ENCODE measurements at places on chromosomes 4 and X. TPM values are rescaled to one million over a fixed set of nuclear protein-coding genes. Genes with fewer than 3 reads are reported as not detected.

GRCh38 chr4:108473163-108473720 lies 147.1 kb upstream of the RPL34 start:
- no peaks in the 10 kb centered on the region for H3K4me1 ChIP-seq
- DNase-seq = no peak
- H3K27me3 ChIP-seq = no peaks in the 10 kb centered on the region
- H3K4me3 ChIP-seq = no peak overlapping the region
- no peak overlapping the region for H3K27ac ChIP-seq

The ADGRL3 gene
- 2.8 TPM for total RNA-seq

DNA sequence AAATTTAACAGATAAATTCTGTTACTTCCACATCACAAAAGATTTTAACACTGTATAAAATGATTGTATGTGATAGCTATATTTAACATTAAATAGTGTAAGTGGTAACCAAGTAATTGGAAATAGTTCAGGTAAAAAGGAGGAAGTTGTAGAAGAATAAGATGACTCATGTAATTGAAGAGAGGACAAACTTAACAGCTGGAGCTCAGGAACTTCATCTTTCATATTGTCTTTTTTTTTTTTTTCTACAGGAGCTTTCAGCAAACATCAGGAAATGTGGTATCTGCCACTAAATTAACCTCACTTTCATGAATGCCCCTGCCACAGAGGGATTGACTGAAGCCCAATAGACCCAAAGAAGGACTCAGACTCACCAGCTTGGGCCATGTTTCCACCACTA lies 188.4 kb upstream of the VEGFC start:
- H3K4me3 ChIP-seq = no peak overlapping the region
- peak overlapping the region; percentile 41 for H3K27ac ChIP-seq
- no peak for DNase-seq

- no peaks in the 10 kb centered on the region for H3K4me1 ChIP-seq
- no peak for DNase-seq
- no peaks in the 10 kb centered on the region for H3K27me3 ChIP-seq
- no peak overlapping the region for H3K27ac ChIP-seq
These were observed 503.0 kb upstream of the BOD1L1 start for GRCh38 chr4:14130551-14130950.

- no peaks in the 10 kb centered on the region for H3K27me3 ChIP-seq
- no peak overlapping the region for H3K27ac ChIP-seq
- no peak overlapping the region for H3K4me3 ChIP-seq
- DNase-seq = no peak
- no peaks in the 10 kb centered on the region for H3K36me3 ChIP-seq
These were observed 67.8 kb downstream of the SLC34A2 start for GRCh38 chr4:25723409-25723808.

DNA sequence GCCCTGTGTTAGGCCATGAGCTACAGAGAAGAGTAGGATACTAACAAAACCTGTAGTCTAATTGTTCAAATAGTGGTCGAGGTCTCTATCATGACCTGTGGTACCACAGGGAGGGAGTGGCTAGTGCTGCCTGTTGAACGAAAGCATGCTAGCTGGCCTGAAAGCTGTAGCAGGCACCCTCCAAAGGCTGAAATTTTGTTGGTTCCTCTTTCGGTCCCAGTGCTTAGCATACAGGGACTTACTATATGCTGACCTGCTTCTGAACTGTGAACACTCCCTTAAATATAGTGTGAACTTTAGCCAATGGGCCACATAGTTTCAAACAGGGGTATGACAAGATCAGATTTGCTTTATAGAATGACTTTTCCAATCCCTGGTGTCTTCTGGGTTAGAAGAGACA lies 113.4 kb downstream of the PJA1 start:
- H3K4me1 ChIP-seq = no peaks in the 10 kb centered on the region
- DNase-seq = peak; percentile 6

The KIF4A gene
- 0.31 TPM for total RNA-seq

The CFAP47 gene
- total RNA-seq = 0.03 TPM

The FGF13 gene
- total RNA-seq = 0.22 TPM

The ZNF518B gene
- total RNA-seq = 12.0 TPM

DNA sequence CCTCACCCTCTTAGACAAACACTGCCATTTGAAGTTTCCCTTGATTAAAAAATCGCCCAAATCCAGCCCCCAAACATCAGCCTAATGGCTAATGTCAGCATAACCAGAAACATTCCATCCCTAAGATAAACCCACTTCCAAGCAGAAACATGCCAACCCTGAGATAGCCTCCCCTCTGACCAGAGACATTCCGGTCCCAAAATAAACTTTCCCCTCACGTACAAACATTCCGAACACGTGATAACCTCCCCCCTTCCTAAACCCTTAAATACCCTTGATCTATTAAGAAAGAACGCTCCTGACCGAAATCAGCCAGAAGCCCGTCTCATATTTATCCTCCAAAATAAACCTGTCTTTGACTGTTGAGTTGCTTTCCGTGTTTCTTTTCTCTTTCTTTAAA lies 237.2 kb downstream of the ASMT start:
- no peaks in the 10 kb centered on the region for H3K36me3 ChIP-seq
- no peaks in the 10 kb centered on the region for H3K27me3 ChIP-seq
- H3K4me3 ChIP-seq = no peak overlapping the region
- no peaks in the 10 kb centered on the region for H3K4me1 ChIP-seq
- DNase-seq = no peak

GRCh38 chrX:76184276-76184675 lies 11.4 kb downstream of the PBDC1 start:
- no peak overlapping the region for H3K4me3 ChIP-seq
- no peak for DNase-seq
- no peaks in the 10 kb centered on the region for H3K27me3 ChIP-seq
- H3K27ac ChIP-seq = no peak overlapping the region

- no peaks in the 10 kb centered on the region for H3K4me1 ChIP-seq
- H3K27ac ChIP-seq = no peak overlapping the region
- DNase-seq = no peak
- H3K27me3 ChIP-seq = no peaks in the 10 kb centered on the region
- no peaks in the 10 kb centered on the region for H3K36me3 ChIP-seq
These were observed 46.1 kb upstream of the CENPE start for GRCh38 chr4:103244251-103244650.

GRCh38 chrX:53584891-53585290 lies 101.6 kb downstream of the HUWE1 start:
- H3K27me3 ChIP-seq = no peaks in the 10 kb centered on the region
- H3K36me3 ChIP-seq = peaks cover 47% of the 10 kb centered on the region
- H3K27ac ChIP-seq = no peak overlapping the region
- H3K4me3 ChIP-seq = no peak overlapping the region
- no peak for DNase-seq

DNA sequence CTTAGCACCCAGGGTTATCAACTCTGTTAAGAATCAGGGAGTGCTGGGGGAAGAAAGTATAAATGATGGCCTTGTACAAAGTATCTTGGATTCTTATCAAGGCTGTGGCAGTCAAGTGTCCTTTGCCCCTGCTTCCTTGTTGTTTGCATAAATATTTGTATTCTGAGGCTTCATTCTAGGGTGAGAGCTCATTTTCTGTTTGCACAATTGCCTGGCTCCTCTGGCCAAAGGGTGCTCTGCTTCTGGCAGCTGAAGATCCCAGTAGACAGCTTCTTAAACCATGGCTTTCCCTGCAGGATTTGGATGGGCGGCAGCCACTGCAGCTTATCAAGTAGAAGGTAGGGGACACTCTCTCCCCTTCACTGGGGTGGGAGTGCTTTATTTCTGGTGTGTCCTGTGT lies at the start of gene GBA3:
Gene GBA3, plus strand, starts transcription at position 202 of the 400 bp plus-strand sequence.
- H3K4me1 ChIP-seq = no peaks in the 10 kb centered on the region
- no peak for DNase-seq
- H3K27ac ChIP-seq = no peak within 1 kb of the TSS
- no peaks in the 10 kb centered on the region for H3K36me3 ChIP-seq

DNA sequence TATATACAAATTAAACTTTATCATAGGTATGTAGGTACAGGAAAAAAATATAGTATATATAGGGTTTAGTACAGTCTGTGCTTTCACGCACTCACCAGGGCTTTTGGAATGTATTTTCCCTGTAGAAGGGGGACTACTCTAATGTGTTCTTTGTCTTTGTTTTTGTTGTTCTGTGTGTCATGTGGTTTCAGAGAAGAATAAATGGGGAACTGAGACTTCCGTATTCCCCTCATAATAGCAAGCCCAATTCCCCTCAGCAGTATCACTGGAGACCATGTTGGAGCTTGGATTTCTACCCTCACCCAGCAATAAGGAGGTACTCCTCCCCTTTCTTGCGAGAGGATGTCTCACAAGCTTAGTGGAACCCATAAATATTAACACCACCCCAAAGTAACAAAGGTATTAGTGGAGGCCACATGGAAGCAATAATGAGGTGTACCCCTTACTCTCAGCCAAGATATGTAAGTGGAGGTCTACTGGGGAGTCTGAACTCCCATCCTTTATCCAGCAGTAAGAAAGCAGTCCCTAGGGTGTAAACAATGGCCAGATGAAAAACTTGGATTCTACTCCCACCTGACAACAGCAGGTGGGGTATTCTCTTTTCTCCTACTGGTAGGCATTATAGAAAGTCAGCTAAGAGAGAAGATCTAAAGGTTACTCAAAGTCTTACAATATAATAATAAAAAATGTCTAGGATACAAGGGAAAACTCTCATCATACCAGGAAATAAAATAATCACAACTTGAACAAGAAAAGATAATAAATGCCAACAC lies 805.4 kb upstream of the GALNTL6 start:
- H3K4me1 ChIP-seq = no peaks in the 10 kb centered on the region
- no peak for DNase-seq
- no peak overlapping the region for H3K27ac ChIP-seq
- no peaks in the 10 kb centered on the region for H3K36me3 ChIP-seq
- H3K4me3 ChIP-seq = no peak overlapping the region

The GLOD5 gene
- total RNA-seq = 1.1 TPM

The GABRG1 gene
- not detected for total RNA-seq

DNA sequence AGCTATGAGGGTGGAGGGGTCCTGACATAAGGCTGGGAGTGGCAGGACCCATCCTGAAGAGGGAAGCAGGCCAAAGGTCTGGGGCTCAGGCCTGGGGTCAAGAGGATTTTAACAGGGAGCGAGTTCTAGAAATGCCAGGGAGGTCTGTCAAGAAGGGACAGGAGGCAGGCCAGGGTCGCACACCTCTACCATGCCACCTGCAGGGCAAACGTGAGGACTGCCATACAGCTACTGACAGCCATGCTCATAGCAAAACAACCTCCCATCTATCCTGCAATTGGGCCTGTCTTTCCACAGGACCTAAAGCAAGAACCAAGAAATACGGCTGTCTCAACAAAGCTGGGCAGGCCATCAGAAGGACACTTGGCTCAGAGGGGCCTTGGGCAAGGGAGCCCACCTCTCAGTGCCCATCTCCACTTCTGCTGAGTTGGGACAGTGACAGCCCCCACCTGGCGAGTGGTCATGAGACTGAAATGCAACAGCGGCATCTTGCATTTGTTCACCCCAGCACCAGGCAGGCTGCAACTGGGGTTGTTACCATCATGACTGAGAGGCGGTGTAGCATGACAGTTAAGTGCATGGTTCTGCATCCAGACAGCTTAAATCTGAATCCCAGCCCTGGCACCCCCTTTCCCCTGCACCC lies 92.7 kb downstream of the WFS1 start:
- H3K4me3 ChIP-seq = no peak overlapping the region
- no peaks in the 10 kb centered on the region for H3K27me3 ChIP-seq
- no peaks in the 10 kb centered on the region for H3K36me3 ChIP-seq

GRCh38 chr4:134328741-134329140 lies 127.2 kb upstream of the PABPC4L start:
- no peak overlapping the region for H3K4me3 ChIP-seq
- no peaks in the 10 kb centered on the region for H3K36me3 ChIP-seq
- no peak overlapping the region for H3K27ac ChIP-seq

- no peaks in the 10 kb centered on the region for H3K27me3 ChIP-seq
- H3K36me3 ChIP-seq = no peaks in the 10 kb centered on the region
- no peak overlapping the region for H3K27ac ChIP-seq
- no peaks in the 10 kb centered on the region for H3K4me1 ChIP-seq
These were observed 14.2 kb upstream of the MID1 start for GRCh38 chrX:10634392-10635161.

The TMSB4X gene
- 5,020 TPM for total RNA-seq

DNA sequence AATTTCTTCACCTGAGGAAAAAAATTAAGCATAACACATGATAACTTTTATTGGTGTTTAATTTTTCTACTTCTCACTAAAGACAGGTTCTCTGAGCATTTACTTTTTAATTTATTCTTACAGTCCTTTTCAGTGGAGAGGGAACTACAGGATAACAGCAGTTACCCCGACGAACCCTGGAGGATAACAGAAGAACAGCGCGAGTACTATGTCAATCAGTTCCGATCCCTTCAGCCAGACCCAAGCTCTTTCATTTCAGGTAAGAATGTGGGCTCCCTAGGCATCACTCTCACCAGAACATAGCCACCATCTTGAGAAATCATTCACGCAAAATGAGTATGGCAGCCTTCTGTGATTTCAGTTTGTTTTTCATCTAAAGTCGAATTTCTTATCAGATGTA lies 100.8 kb downstream of the REPS2 start:
- no peak overlapping the region for H3K27ac ChIP-seq
- DNase-seq = no peak
- H3K27me3 ChIP-seq = no peaks in the 10 kb centered on the region
- no peaks in the 10 kb centered on the region for H3K36me3 ChIP-seq
- H3K4me1 ChIP-seq = no peaks in the 10 kb centered on the region

DNA sequence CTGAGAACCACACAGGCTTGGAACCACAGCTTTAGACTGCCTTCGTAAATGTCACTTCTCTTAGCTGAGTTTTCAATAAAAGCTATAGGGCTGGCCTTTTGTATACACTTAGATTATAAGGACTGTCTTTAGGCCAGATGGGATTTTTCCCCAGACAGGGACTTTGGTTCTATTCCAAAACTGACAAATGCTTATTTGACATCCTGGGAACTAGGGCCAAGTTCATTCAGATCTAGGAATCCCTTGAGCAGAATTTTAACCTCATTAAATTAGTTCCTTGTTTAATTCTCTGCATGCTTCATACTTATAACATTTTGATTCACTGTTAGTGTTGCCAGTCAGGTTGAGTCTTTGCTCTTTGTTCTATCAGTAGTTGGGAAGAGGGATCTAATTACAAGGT lies 23.1 kb downstream of the ZRSR2 start:
- no peaks in the 10 kb centered on the region for H3K27me3 ChIP-seq
- no peak overlapping the region for H3K27ac ChIP-seq
- H3K36me3 ChIP-seq = peaks cover 85% of the 10 kb centered on the region
- DNase-seq = no peak

The SUPT20HL2 gene
- not detected for total RNA-seq

The SLC6A14 gene
- total RNA-seq = 7.3 TPM

- DNase-seq = no peak
- no peak overlapping the region for H3K4me3 ChIP-seq
- no peaks in the 10 kb centered on the region for H3K27me3 ChIP-seq
- no peak overlapping the region for H3K27ac ChIP-seq
These were observed 79.9 kb downstream of the FAAH2 start for GRCh38 chrX:57366430-57366829.
